NCI-H187 (cell line): ENCODE measurements at places on chromosomes 4 and X.
A peak's percentile ranks its signal among the peaks of the same experiment; 100 is the strongest.

DNA sequence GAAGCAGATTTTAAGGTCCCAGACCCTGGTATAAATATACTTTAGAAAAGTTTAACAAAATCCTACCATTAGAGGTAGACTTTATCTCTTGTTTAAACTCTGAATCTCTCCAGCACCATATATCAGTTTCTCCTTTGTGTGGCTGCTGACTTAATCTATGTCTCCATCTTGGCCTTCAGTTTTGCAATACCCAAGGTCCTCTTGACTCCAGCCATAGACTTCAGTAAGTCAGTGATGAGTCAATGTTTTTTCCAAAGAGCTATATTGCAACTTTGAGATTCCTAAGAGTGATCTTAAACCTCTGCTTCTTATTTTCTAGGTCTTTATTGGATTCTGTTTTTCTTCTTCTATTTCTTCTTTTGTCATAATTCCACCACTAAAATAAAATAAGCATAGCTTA, 50.8 kb upstream of the ADGRL3 start:
- DNase-seq = no peak

- no peak for DNase-seq
These were observed 206.7 kb upstream of the CNKSR2 start for GRCh38 chrX:21167494-21167893.

GRCh38 chr4:4780729-4781244, 78.7 kb upstream of the MSX1 start:
- no peak for DNase-seq

- no peak for DNase-seq
These were observed 4.6 kb upstream of the SORCS2 start for GRCh38 chr4:7187691-7188090.

GRCh38 chr4:44985152-44985551, 258.8 kb upstream of the GNPDA2 start:
- DNase-seq = no peak

DNA sequence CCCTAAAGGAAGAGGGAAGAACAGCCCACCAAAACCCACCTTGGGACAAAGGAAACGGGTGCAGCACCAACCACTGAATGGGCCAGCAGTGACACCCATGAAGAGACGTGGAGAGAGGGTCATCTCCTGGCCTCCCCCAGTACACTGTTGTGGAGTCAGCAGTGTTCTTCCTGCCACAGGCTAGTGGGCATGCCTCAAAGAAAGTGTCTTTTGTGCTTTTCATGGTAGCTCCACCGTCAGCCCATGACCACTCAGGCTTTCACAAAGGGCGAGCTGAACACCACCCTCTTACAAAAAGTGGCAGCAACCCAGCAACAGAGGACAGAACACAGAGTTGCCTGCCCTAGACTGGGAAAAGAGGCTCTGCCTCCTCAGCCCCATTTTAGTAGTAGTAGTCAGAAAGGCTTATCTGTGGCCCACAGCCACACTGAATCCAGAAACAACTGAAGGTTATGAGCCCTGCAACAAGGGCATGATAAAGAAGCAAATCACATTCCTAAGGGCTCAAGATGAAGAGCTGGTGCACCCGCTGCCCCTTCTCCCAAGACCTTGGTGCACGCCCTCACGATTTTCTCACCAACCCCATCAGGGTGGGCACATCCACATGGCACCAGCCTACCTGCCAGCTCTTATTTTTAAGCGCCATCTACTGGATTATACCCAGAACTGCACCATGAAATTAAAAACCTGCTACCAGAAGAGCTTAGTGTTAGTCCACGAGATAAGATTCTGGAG, 53.1 kb downstream of the RAB28 start:
- no peak for DNase-seq

GRCh38 chrX:10482708-10483107, 137.7 kb downstream of the MID1 start:
- DNase-seq = no peak

GRCh38 chr4:2937146-2937857, 25.9 kb downstream of the NOP14 start:
- DNase-seq = no peak

DNA sequence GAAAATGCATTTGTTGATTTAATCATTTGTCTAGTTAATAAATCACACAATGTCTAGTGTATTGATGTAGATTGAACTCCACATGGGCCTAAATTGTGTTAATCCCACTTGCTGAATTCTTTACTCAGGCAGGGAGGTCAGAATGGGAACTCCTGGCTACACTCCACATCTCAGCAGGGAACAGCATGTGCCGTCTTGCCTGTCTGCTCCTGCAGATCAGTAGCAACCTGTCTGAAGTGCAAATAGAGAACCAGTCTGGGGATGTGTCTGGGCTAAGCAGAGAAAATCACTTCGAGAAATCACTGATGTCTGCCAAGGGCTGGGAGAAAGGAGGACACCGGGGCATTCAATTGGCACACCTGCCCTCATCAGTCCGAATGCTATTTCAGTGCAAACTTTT, 16.5 kb upstream of the MXRA5 start:
- DNase-seq = no peak

- no peak for DNase-seq
These were observed 59.9 kb downstream of the UGT2A3 start for GRCh38 chr4:68891678-68892077.

- no peak for DNase-seq
These were observed 48.7 kb upstream of the PHOX2B start for GRCh38 chr4:41797260-41797659.

DNA sequence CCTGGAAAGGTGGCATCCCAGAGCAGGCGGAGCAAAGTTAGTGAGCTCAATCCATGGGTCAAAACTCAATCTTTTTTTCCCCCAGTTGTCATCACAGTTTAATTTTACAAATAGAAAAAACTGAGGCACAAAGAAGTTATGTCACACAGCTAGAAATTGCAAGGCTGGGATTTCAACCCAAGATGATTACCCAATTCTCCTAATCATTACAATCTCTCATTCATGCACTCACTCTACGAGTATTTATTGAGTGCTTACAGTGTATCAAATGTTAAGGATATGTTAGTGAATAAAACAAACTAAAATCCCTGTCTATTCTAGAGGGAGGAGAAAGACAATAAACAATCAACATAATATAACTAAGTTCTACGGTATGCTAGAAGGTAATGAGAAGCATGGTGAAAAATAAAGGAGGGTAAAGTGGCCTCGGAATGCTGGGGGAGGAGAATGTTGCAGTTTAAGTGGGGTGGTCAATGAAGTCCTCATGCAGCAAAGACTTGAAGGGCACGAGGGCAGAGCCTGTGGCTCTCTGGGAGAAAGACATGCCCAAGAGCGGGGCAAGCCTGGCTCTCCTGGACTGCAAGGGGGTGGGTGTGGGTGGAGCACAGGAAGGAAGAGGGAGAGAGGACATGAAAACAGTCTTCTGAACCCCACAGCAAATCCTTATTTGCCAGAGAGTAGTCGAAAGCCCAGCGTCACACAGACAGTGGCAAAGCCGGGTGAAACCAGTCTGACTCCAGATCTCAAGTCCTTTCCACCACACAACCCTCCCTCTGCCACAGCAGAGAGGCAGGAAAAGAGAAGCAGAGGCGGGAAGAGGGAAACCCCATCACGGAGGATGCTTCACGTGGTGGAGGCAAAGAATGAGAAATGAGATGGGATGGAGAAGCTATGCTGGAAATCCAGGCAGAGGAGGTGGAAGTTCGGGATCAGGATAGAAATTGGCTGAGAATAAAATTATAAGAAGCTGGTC, 48.3 kb downstream of the RAB33B start:
- no peak for DNase-seq

- peak; percentile 33 for DNase-seq
These were observed at the start of gene ATRX for GRCh38 chrX:77785486-77786364. TSS of gene ATRX (minus strand) at chrX:77786216. CDS start at chrX:77786001, 215 bp downstream.

GRCh38 chrX:10484683-10485247, 135.6 kb downstream of the MID1 start:
- DNase-seq = no peak

- no peak for DNase-seq
These were observed 180.5 kb downstream of the PPP1R2C start for GRCh38 chrX:42597481-42597880.

GRCh38 chr4:165684177-165684805, 188.7 kb upstream of the TLL1 start:
- no peak for DNase-seq

DNA sequence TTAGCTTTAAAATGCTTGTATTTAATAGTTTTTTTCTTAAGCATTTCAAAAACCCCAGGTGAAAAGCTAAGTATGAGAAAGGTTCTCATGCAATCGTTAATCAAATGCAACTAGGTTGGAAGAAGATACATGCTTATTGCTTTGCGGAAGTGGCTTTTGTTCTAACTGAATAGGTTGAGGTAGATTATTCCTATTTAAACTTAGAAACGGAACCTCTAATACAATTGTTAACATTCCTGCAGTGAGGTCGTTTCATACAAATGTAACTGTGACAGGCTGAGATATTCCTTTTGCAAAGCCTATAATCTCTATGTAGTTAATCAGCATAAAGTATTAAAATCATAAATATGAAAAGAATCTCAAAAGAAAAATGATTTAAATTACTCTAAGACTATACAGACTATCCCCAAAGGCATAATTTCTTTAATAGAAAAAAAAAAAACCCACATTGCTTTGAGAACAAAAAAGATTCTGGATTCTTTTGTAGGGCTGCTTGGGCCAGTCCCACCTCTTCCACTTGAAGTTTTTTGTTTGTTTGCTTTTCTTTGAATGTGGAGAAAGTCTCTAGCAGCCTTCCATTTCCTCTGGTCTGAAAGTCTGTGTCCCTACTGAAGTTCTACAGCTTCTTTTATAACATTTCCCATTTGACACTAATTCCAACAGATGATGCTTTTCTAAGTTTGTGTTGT, 25.6 kb upstream of the SORBS2 start:
- no peak for DNase-seq

- DNase-seq = no peak
These were observed 91.1 kb downstream of the P2RY10 start for GRCh38 chrX:79036157-79036880.

DNA sequence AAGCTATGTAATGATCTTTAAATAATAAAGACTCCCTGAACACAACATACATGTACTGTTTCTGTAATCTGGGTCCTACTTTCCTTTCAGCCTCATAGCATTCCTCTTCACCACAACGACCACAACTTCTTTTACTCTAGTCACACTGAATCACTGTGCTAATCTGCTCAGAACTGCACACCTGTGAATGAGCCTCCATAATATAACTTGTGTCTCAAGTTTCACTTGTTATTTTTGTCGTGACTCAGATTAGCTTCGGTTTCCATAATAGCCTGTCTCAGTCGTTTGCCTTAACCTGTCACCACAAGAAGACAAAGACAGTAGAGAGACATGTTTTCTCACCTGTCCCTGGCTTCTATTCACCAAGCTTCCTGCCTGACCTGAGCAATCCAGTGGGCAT, 61.8 kb downstream of the MAGED1 start:
- DNase-seq = no peak

DNA sequence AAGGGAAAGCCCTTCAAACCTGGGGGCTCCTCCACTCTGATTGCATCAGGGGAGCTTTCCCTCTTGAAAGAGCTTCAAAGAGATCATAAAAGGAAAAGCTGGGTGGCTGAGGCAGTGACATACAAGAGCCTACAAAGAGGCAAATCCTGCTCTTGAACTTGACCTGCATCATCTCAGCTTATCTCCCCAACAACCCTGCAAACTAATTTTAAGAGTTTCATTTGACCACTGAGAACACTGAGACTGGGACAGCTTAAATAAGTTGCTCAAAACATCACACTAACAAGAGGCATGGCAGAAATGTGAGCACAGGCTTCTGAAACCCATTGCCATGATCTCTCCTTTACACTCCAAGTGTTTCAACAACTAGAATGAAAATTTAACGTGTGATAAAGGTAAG, 101.6 kb upstream of the PPARGC1A start:
- no peak for DNase-seq

DNA sequence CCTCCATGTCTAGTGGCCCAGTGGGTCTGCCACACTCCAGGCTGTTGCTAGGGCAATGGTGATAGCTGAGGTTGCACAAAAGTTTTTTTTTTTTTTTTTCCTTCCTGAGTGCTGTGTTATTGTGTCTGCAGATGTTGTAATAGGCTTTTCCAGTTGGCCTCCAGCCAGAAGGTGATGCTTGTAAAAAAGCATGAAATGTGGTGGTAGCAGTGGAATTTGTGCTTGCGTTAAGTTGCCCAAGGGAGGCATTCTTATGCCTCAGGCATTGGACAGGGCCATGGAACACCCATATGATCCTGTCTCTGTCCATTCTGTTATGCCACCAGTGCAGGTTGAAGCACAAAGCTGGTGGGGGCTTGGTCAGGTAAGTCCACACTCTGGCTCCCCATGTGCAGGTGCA, 660.5 kb upstream of the SPANXN1 start:
- no peak for DNase-seq

DNA sequence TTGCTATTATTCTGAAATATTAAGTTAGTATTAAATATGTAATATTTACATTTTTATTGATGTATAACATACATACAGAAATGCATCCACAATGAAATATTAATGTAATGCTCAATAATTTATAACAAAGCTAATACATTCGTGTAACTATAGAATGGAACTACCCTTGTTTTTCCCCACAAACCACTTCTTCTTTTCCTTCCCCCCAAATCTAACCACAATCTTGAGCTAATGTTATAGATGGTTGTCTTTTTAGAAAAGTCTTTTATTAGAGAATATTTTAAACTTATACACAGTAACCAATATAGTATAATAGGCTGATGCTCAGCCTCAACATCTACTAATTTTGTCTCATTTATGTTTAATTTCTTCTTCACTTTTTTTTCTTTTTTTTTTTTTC, 4.5 kb upstream of the ZNF732 start:
- no peak for DNase-seq

- DNase-seq = no peak
These were observed 104.8 kb upstream of the ENPEP start for GRCh38 chr4:110371016-110371770.
